Activated CD8-positive, alpha-beta memory T cell treated with anti-CD3 and anti-CD28 coated beads, Interleukin-2, amount 50 U/mL, for 48 hours (primary cell): ENCODE measurements at places on chromosomes 11 and 22.

DNA sequence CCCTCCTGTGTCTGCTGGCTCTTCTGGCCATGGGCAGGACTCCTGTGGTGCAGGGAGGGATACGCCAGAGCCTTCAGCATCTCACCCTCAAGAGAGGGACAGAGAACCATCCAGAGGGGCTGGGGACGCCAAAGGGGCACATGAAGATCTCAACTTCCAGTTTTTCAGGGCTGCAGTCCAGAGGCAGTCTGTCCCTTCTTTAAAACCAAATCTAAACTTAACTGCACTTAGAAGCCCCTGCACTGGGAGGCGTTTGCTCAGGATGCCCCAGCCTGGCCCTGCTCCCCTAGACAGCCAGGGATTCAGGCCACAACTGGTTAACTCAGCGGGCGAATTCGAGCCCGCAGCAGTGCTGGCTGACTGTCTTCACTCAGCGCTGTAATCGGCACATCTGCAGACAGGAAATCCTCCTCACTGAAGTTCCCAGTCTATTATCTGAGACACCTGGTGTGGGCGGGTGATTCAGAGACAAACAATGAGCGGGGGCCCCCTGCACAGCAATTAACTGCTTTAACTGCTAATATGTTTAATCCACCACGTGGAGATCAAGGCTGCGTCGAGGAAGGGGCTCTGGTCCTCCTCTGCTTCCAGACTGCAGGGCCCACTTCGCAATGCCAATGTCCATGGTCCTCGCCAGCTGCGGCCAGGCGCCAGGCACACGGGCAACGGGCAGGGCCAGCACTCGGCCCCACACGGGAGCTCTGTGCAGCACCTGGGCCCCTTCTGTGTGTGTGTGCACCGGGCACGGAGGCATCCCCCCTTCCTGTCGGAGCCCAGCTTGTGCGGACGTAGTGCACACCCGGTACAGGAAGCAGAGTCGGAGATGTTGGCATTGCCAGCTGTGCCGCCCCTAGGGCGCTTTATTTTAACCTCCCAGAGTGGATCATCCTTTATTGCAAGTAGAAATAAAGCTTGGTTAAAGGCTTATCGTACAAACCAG, 36.9 kb upstream of the GNB1L start:
- DNase-seq: peak; percentile 82

DNA sequence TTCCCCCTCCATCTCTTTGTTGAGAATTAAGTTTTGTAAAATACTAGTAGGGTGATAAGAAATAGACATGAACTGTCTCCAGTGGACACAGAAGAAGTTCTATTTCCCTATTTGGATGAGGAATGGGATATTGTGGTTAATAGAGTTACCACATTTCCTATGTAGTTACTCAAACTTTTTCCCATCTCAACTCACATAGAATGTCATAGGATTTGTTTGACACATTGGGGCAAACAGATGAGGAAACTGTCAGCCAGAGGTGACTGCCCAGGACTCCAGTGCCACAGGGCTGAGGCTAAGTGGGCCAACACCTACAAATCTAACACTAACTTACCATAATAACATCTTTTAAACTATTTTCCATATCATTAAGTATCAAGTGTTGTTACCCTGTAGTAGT, 58.3 kb downstream of the CCDC83 start:
- DNase-seq: no peak

DNA sequence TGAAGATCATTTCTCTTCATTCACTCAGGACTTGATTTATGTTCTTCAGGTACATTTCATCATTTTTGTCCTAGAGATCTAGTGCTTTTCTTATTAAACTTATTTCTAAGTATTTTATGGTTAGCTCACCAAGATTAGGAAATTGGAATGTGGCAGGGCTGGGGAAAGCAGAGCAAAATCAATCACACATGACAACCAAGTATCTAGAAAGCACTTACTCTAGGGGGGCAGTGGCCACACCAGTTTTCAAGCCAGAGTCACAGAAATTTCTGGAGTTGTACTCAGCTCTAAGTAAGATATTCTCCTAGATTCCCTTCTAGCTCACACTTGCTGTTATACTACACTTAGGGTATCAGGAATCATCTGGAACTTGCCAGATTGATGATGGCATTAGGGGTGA, 33.3 kb upstream of the MYEOV start:
- no peak for DNase-seq

DNA sequence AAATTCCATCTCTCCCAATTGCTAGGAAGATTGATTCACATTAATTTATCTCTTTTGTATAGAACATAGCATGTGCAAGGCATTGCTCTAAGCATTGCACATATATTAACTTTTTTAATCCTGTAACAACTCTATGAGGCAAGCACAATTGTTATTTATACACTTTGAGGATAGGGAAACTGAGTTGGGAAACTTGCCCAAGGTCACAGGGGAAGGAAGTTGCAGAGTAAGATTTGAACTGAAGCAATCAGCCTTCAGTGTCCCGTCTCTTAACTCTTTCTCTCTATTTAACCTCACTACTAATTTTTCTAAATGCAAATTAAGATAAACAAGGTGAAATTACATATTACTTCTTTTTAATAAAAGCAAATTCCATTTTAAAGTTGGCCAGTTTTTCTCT, 22.2 kb downstream of the OR56B4 start:
- DNase-seq: no peak

- DNase-seq: no peak
Observed at GRCh38 chr11:87437133-87437843, 399.6 kb downstream of the TMEM135 start.

DNA sequence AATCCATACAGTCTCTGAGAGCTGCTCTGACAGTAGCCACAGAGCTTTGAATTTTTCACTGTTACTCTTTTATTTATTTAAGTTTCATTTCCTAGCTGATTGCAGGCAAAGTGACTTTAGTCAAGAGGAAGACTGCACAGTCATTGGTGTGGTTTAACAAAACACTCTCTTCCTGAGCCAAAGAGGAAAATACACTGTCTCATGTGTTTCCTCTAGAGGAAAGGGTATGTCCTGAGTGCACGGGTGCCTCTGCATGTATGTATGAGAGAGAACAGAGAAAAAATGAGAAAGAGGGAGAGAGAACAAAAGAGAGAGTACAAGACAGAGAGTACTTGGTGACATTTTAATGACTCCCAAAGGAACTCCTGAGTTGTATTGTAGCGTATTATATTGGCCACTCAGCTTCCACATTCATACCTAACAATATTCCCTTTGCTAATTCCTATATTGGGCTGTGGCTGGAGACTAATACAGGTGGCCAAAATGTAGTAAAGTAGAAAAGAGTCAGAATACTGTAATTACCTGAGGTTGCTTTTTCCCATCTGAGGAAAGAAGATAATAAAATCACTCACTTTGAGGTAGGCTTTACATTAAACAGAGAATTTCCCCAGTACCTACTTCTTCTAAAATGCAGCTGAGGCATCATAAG, at the start of gene OR4D9:
OR4D9 (plus strand) TSS at position 599 of the 649 bp plus-strand sequence. CDS start 3,374 bp downstream, outside the sequence.
- no peak for DNase-seq

- DNase-seq: no peak
Observed at GRCh38 chr11:45457649-45458048, 171.5 kb upstream of the SYT13 start.

- no peak for DNase-seq
Observed at GRCh38 chr11:94650756-94651155, 83.6 kb downstream of the PIWIL4 start.

DNA sequence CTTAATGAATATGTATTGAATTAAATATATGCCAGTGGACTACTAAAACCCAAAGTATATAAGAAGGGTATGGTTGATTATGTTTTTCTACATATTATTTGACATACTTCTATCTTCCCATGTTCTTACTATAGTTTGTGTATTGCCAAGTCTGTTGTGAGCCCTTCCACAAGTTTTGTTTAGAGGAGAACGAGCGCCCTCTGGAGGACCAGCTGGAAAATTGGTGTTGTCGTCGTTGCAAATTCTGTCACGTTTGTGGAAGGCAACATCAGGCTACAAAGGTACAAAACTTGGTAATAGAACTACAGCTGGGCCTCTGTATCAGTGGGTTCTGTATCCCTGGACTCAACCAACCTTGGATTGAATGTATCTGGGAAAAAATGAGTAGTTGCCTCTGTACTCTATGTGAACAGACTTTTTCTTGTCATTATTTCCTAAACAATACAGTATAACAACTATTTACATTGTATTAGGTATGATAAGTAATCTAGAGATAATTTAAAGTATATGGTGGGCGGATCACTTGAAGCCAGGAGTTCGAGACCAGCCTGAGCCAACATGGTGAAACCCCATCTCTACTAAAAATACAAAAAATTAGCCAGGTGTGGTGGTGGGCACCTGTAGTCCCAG, 38.7 kb upstream of the TTC36 start:
- peak; percentile 88 for DNase-seq
